ENCODE measurements at places on chromosomes 6 and 20. TPM values are rescaled to one million over a fixed set of nuclear protein-coding genes. Genes with fewer than 3 reads are reported as not detected.

SLC17A3 gene
- not detected for polyA plus RNA-seq

RAET1L gene
- polyA plus RNA-seq, result 8.5 TPM

MATN4 gene
- polyA plus RNA-seq, result not detected

CYP24A1 gene
- 7.3 TPM for polyA plus RNA-seq

HLA-DRB5 gene
- polyA plus RNA-seq, result 0.05 TPM

IP6K3 gene
- not detected for polyA plus RNA-seq

RFX6 gene
- polyA plus RNA-seq, result not detected

OLIG3 gene
- polyA plus RNA-seq, result not detected

DNA sequence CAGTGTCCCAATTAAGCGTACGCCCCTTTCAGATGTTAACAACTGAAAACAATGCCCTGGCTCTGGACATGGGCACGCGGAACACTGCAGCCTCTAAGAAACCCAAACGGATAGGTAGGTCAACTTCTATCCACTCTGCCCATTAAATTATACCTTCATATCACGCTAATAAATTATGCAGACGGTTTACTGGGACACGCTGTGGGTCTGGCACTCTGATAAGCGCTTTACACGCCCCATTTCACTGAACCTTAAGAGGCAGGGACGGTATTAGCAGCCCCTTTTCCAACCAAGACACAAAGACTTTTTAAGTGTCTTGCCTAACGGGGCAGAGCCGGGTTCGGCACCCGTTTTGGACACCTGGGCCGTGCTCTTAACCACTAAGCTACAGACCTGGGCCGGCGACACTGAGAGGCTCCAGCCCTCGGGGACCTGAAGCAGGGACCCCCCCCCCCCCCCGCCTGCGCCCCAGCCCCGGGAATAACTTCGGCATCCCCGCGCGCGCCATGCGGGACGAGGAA, 744 bp downstream of the STAU1 start:
- no peak for DNase-seq
- peak overlapping the region; percentile 85 for H3K4me3 ChIP-seq
- H3K4me1 ChIP-seq, result peaks cover 7% of the 10 kb centered on the region
- no peaks in the 10 kb centered on the region for H3K27me3 ChIP-seq

DNA sequence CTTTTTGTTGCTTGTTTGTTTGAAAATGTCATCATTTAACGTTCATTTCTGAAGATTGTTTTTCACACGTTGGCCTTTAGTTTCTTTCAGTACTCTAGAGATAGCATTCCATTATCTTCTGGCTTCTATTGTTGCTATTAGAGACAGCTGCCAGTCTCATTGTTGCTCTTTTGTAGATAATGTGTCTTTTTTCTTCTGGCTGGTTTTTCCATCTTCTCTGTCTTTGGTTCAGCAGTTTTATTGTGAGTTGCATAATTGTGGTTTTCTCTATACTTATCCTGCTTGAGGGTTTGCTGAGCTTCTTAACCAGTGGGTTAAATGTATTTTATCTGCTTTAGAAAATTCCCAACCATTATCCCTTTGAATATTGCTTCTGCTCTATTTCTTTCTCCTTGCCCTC, 23.2 kb upstream of the AIG1 start:
- H3K27ac ChIP-seq, result no peak overlapping the region
- no peaks in the 10 kb centered on the region for H3K36me3 ChIP-seq
- no peak for DNase-seq

- H3K36me3 ChIP-seq, result no peaks in the 10 kb centered on the region
- no peaks in the 10 kb centered on the region for H3K27me3 ChIP-seq
- H3K4me1 ChIP-seq, result peaks cover 3% of the 10 kb centered on the region
- no peak overlapping the region for H3K4me3 ChIP-seq
Measured at GRCh38 chr6:156191895-156192294, 585.3 kb upstream of the ARID1B start.

DNA sequence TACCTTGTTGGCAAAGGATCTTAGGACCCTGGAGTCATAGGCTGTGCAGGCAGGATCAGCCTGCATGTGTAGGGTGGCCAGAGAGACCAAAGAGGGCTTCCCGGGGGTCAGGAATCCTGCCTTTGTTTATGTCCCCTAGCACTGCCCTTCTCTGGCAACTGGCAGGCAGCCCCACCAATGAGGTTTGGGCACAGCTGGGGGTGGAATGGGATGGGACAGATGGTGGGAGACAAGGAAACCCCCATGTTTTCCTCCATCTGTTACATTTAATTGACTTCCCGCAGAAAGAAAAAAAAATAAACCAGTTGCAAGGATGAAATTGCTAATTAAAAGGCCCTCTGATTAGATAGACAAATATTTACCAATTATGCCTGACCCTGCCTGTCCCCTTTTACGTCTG, 27.6 kb downstream of the CD40 start:
- H3K4me3 ChIP-seq, result no peak overlapping the region
- H3K4me1 ChIP-seq, result no peaks in the 10 kb centered on the region
- H3K27ac ChIP-seq, result no peak overlapping the region
- H3K36me3 ChIP-seq, result no peaks in the 10 kb centered on the region
- DNase-seq, result no peak

DNA sequence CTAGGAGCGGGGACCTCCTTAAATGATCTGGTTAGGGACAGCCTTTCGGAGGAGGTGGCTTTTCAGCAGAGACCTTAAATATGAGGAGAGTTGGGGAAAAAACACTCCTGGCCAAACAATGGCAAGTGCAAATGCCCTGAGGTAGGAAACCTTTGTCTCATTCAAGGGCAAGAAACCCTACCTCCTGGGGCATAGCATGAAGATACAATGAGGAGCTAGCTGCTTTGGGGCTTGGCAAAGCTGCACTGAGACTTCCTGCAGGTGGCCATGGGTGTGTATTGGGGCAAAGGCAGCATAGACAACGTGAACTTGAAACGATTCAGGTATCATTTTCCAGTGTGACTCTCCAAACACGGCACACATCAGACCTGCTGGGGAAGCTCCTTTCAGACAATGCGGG, 30.7 kb downstream of the PMEPA1 start:
- peaks cover 18% of the 10 kb centered on the region for H3K4me1 ChIP-seq
- H3K27ac ChIP-seq, result no peak overlapping the region
- no peak overlapping the region for H3K4me3 ChIP-seq
- no peaks in the 10 kb centered on the region for H3K27me3 ChIP-seq
- DNase-seq, result no peak

DNA sequence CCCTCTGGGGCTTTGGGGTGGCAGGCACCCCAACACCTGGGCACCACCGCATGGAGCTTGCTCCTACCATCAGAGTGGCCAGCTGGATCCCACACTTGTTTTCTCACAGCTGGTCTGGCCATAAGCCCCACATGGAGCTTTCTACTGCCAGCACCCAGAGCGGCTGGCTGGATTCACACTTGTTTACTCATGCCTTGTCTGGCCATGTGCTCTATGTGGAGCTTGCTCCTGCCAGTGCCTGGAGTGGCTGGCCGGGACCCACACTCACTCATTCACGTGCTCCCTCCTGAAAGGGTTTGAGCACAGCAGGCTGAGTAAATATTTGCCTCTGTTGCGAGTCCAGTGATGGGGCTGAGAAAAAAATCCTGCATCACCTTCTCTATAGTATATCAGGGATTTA, 487.0 kb downstream of the CD109 start:
- H3K4me1 ChIP-seq, result no peaks in the 10 kb centered on the region
- H3K27ac ChIP-seq, result no peak overlapping the region
- H3K27me3 ChIP-seq, result no peaks in the 10 kb centered on the region
- no peaks in the 10 kb centered on the region for H3K36me3 ChIP-seq
